MV-4-11 (cell line): ENCODE measurements at places on chromosomes 12 and 14.

DNA sequence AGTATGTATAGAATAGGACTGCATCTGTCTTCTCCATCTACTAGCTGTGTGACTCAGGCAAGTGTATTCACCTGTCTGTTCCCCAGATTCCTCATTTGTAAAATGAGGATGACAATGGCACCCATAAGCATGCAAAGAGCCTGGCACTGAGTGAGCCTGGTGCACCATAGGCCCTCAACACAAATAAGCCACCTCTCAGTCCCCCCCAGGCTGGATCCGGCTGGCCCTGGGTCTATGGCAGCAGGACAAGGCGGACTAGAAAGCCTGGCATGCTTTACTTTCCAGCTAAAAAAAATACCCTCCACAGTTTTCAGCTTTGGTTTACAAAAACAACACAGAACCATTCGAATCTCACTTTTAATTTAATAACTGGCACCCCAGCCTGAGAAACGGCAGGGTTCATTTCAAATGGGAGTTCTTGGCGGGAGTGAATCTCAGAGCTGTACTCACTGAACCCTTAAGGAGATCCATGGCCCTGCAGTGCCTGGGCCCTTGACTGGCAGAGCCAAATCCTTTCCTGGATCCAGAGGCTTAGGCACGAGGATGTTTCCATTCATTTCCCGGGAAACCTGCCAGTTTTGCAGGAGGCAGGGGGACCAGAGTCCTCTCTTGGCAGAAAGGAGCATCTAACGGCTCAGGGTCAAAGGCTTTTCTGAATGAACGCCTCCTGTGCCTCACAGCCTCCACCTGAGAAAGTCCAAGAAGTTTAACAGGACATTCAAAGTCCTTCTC lies 17.7 kb downstream of the SYNE3 start:
- DNase-seq = no peak

- DNase-seq = no peak
These were observed 78.2 kb downstream of the IPO8 start for GRCh38 chr12:30617346-30618016.

- DNase-seq = peak; percentile 8
These were observed 2.9 kb downstream of the CDKN1B start for GRCh38 chr12:12720052-12720451.

DNA sequence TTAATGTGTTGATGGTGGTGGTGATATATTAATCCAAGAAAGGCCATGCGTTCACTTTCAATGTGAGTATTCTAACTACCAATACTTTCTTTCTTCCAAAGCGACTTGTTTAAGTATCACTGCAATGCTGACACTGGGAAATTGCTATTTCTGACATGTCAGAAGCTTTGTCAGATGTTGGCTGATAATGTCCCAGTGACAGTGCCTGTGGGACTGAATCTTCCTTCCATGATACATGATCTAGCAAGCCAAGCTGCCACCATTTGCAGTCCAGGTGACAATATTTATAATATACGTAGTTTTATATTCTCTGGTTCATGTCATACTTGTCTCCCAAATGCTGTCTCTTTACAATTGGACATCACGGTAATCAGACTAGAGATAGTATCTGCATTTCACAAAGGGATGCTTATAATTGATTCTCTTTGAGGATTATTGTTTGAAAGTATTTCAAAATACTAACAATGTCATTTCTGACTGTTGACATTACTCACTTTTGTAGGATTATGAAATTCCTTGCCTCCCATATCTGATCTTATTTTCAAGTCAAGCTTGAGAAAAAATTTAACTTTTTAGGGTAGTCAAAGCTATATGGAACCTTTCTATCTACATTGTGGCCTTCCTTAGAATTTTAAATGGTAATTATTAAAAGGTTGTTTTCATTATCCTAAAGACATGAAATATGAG lies 57.3 kb downstream of the KNTC1 start:
- DNase-seq = no peak

GRCh38 chr12:121295116-121295745 lies 1.3 kb downstream of the CAMKK2 start:
- DNase-seq = peak; percentile 26

GRCh38 chr12:110199339-110200123 lies 75.4 kb downstream of the IFT81 start:
- peak; percentile 49 for DNase-seq

DNA sequence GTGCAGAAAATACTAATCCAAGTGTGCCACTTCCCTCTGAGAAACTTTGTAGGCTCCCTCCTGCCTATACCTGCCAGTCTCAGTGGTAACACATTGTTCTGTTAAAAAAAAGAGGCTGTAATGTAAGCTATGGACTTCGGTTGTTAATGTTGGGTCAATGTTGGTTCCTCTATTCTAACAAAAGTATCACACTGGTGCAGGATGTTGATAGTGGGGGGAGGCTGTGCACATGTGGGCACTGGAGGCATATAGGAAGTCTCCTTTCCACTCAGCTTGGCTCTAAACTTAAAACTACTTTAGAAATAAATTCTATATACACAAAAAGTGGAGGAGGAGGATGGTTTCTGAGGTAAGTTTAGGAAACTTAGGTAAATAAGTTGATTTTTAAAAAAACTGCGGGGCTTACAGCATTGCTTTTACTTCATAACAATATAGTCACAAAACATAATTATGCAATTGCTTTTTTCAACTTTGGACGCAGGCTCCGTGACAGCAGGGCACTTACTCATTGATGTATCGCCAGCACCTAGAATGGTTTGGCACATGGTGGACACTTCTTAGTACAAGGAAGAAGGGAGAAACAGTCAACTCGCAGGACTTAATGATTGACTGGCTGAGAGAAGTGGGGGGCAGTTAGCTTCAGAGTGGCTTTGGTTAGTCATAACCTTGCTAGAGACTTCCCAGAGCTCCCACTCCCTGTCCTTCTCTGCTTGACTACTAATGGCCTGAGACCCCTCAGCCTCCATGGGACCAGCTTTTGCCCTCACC lies 7.9 kb upstream of the NYNRIN start:
- DNase-seq = peak; percentile 55

DNA sequence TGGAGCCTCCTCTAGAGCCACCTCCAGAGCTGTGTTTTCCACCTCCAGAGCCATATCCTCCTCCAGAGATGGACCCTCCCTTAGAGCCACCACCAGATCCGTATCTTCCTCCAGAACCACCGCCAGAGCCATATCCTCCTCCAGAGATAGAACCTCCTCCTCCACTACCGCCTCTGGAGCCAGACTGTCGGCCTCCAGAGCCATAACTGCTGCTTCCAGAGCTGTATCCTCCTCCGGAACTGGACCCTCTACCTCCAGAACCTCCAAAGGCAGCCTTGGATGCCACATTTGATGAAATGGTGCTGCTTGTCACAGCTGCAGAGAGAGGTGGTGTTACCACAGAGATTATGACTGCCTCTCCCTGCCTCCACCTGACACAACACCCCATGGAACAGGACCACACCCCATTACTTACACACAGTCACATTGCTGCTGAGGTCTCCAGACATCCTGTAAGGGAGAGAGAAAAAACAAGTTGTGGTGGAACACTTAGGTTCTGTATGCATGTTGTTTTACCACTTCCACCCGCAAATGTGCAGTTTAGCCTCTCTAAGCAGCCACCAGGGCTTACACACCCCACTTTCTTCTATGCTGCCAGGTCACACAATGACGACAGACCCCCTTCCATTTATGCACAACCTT lies 6.8 kb downstream of the KRT2 start:
- DNase-seq = peak; percentile 29

- no peak for DNase-seq
These were observed at the start of gene RIMBP2 for GRCh38 chr12:130715998-130716968. Gene RIMBP2, minus strand, starts transcription at chr12:130716299. Its CDS starts 237,286 bp downstream, at chr12:130479013.

- no peak for DNase-seq
These were observed 22.2 kb upstream of the PLEKHG6 start for GRCh38 chr12:6288235-6288634.
